ENCODE measurements at places on chromosomes 7 and 10.

DNA sequence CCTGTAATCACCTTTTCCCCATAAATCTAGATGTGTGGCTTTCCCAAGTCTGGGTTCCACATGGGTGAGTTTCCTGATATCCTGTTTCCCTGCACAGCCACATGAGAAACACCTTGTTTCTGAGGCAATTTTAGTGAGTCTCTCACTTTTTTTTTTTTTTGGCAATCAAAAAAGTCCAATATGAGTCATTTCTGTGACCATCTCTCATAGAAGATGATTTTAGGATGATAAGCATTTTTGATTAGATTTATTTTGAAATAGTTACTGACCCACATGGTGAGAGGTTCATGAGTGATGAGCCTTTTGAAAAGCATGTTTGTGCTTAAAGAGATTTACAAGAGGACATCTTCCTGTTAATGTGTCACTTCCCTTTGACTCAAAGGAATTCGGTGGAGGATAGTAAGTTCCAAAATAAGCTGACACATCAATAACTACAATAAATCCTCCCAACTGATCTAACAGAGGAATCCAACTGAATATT is 464.0 kb downstream of the INHBA start:
- no peak for DNase-seq

DNA sequence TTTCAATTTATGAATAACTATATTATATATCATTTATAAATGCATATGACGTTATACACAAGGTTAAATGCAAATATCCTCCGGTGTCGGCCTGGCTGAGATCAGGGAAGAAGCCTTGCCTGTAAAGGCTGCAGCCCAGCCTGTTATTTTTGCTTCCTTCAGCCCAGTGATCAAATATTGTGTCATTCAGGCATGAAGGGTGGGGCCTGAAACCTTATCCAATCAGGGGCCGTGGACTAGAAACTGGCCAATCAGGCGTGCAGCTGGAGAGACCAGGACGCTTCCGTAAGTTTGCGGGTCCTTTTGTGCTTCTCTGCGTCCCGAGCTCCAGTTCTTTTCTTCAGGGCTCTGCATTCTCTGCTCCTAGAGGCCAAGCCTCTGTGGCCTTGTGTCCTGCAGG is at the start of gene ZNF722:
TSS of gene ZNF722 (plus strand) at position 301 of the 400 bp plus-strand sequence. CDS start 113 bp downstream, outside the sequence.
- DNase-seq: no peak

DNA sequence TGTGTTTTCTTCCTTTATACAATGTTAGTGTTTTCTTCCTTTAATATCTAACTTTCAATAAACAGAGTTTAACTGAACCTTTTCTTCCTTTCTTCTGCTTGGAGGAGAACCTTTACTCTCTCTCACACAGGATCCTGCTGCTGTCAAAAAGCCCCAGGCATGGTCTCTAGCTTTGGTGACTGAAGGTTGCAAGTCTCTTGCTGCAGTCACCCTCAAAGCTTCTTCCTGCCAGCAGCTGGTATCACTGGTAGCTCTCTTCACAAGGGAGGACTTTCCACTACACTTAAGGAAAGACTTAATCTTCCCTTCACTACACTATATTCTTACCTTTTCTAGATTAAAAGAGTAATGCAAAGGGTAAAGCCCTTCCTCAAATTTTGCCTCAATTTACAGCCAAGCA is 153.4 kb downstream of the SGMS1 start:
- no peak for DNase-seq

DNA sequence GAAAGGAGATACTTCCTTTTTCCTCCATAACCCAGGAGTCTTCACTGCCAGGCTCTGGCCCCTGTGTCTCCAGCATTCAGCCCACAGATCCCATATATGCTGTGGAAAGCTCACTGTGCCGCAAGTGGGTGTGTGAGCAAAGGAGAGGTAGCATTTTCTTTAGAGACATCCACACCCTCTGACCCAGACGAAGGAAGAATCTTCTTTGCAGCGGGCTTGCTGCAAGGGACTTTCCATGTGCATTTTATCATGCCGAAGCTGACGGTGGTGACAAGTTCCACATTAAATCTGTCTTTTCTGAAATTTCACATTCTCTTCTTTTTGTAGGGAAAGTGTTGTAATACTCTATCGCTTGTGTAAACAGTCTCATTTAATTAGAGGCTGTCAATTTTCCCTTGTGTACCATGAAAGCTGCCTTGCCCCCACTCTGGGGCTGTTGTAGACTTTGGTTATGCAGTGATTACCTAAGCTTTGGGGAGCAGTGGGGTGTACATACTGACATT is 409.5 kb downstream of the SUGCT start:
- DNase-seq: no peak

GRCh38 chr7:40526951-40527715 is 392.3 kb downstream of the SUGCT start:
- DNase-seq: no peak

Data from GM13977 (cell line).